ENCODE measurements at places on chromosomes 13 and 19.

GRCh38 chr13:97116754-97117153, 105.4 kb upstream of the MBNL2 start:
- no peak for DNase-seq

GRCh38 chr19:29259153-29259552, 46.2 kb upstream of the UQCRFS1 start:
- no peak for DNase-seq

DNA sequence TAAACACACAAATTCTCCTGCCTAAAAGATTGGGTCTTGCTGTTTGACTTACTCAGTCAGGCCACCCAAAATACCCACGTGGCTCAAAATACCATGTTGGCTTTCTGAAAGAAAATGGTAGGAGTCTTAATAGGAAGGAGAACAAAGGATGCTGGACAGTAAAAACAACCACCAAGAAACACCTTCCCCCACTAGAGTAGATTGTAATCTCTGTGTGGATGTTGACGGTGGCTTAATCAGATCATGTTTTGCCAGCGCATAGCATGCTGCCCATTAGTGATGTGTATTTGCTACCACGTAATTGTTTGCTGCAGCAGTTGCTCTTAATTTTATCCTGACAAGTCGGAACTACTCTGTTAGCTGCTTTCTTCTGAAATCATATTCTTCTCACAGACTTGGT, 1229.3 kb upstream of the SLC10A2 start:
- DNase-seq: no peak

DNA sequence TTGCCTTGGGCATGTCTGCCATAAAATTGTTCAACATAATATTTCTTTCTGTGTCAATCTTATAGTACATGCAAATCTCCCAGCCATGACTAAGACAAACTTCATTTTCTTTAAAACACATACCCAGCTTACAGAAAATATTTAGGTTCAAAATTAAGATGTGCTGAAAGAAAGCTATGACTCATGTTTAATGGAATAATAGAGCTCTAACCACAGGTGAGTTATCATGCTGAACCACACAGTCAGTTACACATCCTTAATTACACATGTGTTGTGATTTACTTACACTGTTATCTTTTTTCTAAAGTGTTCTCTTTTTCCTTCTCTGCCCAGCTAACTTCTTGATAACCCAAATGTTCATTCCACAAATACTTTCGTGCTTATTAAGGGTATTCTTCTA, 1831.2 kb downstream of the OLFM4 start:
- no peak for DNase-seq

GRCh38 chr19:15123031-15123890, 16.1 kb downstream of the SYDE1 start:
- no peak for DNase-seq

GRCh38 chr13:41978007-41978406, 17.1 kb upstream of the VWA8 start:
- no peak for DNase-seq

- no peak for DNase-seq
Observed at GRCh38 chr13:23959231-23959862, 62.0 kb upstream of the C1QTNF9B start.

DNA sequence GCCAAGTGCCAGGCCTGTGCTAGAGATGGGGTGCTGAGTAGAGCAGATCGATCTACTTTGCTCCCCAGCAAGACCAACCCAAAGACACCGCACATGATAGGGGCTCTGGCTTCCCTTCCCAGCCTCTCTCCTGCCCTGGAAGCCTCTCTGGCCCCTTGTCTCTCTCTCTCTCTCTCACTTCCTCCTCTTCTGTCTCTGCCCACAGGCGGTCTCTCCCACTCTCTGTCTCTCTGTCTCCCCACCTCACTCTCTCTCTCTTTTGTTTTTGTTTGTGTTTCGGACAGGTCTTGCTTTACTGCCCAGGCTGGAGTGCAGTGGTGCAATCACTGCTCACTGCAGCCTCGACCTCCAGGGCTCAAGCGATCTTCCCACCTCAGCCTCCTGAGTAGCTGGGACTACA, 1.3 kb downstream of the SELENOV start:
- DNase-seq: no peak

DNA sequence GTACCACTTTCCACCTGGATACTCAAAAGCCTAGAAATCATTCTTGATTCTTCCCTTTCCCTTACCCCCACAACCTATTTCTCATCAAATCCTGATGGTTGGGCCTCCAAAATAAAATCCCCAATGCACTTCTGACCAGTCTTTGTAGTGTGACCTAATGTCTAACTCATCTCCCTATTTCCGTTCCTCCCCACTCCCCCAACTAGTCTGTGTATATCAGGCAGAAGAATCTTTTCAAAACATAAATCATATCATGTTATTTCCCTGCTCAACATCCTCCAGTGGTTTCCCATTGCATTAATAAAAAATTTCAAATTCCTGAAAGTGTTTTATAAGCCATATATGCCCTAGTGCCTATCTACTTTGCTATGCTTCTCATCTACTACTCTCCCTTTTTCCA, 17.7 kb downstream of the CCDC122 start:
- no peak for DNase-seq

- no peak for DNase-seq
Observed at GRCh38 chr13:92621985-92622384, 604.6 kb upstream of the GPC6 start.

- DNase-seq: no peak
Observed at GRCh38 chr19:12886969-12887747, at the start of gene KLF1. Gene KLF1 (minus strand): TSS chr19:12887201. CDS start chr19:12887140, 61 bp downstream.

DNA sequence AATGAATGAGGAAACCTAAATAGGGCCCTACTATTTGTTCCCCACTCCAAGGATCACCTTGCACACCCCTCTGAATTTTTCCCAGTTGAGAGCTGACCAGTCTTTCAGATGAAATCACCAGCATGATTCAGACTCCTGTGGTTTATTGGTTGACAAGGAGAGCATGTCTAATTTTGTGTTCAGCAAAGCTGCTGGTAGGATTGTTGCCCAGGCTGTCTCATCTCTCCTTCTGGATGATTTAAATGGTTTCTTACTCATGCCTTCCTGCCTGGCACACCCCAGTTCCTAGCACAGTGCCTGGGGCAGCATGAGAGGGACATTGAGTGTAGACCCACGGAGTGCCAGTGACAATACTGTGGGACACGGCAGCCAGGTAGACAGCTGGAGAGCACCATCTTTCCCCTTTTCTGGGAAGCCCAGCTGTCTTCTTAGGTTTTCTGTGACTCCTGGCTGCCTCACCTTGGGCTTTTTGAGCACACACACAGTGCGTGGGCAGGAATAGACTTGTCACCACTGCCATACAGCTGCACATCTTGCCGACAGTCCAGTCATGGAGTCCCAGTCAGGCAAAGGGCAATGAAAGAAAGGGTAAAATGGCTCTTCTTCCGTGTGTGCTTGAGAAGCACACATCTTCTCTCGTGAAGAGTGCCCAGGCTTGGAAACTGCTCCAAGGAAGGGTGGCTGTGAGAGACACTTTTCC, 12.3 kb downstream of the FGF9 start:
- no peak for DNase-seq

DNA sequence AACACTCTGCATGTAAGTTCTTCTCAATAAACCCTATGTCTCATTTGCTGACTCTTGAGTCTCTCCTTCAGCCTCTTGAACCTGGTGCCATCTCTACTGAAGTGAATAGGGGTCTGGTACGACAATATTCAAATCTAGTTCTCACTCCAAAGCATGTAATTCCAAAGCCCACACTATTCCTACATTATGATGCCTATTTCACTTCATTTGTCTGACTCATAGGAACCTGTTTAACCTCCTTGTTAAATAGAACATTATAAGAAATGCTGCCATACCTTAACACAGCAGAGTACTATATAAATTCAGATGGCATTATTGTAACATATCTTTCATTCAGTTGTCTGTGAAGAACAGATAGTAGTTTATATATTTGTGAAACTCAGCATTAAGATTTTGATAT, 67.1 kb downstream of the STARD13 start:
- no peak for DNase-seq

DNA sequence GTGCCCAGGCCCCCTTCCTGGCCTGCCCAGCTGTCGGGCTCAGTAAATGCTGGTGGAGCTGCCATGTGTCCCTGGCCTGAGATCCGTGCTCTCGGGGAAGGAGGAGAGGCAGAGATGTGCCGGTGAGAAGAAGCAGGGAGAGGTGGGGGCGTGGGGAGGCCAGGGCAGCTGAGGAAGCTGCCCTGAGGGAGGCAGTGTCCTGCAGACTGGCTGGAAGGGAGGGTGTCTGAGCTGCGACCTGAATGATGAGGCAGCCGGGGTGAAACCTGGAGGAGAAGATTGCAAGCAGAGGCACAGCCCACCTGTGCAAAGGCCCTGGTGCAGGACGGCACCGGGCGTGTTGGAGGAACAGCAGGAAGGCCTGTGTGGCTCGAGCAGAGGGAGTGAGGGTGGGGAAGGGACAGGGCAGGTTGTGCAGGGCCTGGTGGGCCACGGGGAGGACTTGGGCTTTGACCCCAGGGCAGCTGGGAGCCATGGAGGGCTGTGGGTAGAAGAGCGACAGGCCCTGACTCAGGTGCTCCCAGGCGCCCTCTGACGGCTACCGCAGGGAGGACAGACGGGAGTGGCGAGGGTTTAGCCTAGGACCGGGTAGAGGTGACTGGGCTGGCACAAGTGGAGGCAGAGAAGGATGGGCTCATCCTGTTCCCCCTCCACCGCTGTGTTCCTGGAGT, 14.0 kb upstream of the CELF5 start:
- peak; percentile 87 for DNase-seq

DNA sequence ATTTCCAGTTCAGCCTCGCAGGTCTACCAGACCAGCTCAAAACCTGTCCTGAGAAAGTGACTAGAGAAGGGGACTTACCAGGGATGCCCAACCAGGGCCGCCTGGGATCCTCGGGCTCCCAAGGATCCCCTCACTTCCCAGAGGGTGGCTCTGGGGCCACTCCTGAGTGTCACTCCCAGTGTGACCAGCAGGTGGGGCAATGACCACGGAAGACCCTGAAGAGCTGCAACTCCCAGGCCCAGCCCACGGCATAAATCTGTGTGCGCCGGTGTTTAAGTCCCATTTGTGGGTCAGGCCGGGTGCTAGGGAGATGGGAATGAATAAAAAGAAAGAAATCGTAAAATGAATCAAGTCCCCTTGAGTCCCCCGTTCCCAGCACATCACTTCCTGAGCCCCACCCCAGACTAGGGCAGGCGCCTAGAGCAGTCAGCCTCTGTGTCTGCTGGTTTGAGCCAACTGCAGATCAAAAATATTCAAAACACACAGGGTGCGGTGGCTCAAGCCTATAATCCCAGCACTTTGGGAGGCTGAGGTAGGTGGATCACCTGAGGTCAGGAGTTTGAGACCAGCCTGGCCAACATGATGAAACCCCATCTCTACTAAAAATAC, 10.7 kb downstream of the PTGIR start:
- peak; percentile 82 for DNase-seq

- DNase-seq: no peak
Observed at GRCh38 chr13:53873558-53873957, 844.9 kb downstream of the OLFM4 start.

DNA sequence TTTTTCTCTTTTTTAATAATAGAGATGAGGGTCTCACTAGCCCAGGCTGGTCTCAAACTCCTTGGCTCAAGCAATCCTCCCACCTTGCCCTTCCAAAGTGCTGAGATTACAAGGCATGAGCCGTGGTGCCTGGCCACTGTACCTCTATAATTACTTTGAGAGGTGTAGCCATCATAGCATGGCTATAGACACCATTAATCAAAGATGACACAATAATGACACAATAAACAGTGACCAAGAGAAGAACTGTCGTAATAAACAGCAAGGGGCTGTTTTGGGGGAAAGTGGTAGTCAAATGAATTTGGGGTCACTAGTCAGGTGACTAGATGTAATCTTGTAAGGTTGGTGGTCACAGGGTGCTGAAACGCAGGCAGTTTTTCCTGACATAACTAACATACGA, 30.4 kb downstream of the KLF5 start:
- DNase-seq: no peak

- no peak for DNase-seq
Observed at GRCh38 chr19:46637224-46637623, 1.2 kb upstream of the GNG8 start.

- DNase-seq: no peak
Observed at GRCh38 chr19:40414542-40415535, 1.7 kb upstream of the PRX start.

- DNase-seq: no peak
Observed at GRCh38 chr13:111517641-111518010, 197.2 kb downstream of the TEX29 start.

- DNase-seq: no peak
Observed at GRCh38 chr13:30776661-30777060, 41.3 kb downstream of the ALOX5AP start.

DNA sequence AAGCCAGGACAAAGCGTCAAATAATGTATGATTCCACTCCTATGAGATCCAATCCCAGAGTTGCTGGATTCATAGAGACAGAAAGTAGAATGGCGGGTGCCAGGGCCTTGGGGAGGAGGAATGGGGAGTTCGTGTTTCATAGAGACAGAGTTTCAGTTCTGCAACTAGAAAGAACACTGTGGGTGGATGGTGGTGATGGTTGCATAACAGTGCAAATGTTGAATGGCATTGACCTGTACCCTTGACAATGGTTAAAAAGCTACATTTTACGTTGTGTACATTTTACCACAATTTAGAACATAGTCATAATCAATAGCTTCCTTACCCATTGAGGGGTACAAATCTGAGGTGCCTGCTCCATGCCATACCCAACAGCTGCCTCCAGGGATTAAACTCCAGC, 33.4 kb downstream of the MBD3L2B start:
- DNase-seq: no peak

GRCh38 chr19:44684892-44685863, 13.8 kb upstream of the CEACAM16 start:
- DNase-seq: no peak

DNA sequence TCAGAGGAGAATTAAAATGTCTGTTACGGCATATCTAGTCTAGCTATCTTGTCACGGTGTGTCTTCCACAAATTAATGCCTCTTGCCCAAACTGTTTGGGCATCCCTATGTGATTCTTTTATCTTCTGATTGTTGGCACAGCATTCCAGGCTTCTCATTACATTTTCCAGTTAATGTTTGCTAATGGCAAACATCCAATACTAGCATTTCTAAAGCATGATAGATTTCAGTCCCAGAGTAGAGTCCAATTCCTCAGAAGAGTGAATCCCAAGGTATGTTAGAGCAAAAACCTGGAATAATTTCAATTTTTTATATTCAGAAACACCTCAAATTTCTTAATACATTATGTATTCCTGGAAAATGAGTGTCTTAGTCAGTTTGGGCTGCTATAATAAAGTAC, 684.5 kb upstream of the SLITRK1 start:
- no peak for DNase-seq

Measured in GM13977 (cell line).